GM12892 (cell line): ENCODE measurements at places on chromosomes 2 and 18.
A peak's percentile ranks its signal among the peaks of the same experiment; 100 is the strongest.

DNA sequence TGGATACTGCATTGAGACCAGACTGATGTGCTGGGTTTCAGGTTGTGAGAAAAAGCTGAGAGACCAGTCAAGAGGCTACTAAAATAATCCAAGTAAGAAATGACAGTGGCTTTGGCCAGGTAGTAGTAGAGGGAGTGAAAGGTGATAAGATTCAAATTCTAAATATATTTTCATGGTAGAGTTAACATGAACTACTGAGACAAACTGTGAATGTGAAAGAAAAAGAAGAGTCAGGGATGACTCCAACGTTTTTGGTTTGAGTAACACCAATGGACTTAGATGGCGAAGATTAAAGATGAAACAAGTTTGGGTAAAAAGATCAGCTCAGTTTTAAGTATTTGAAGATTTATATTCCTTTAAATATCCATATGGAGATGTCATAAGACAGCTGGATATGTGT, 209.4 kb downstream of the ZEB2 start:
- no peak for DNase-seq

- no peak for DNase-seq
Measured at GRCh38 chr2:236549165-236549564, 20.5 kb upstream of the ACKR3 start.

DNA sequence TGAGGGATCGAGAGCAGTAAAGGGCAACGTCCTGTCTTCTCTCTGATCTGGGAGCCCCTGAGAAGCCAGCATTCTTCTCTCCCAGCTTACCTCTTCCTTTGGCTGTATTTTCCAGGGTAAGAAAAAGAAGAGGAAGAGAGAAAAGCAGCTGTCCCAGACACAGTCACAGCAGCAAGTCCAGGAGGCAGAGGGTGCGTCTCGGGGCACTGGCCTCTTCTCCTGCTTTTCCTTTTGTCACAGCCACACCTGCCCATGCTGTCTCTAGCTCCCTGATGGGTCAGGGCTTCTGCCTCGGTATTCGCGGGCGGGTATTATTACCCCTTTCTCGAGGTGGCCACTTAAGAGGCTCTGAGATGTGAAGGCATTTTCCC, 20.3 kb downstream of the TGOLN2 start:
- no peak for DNase-seq

- DNase-seq, result no peak
Measured at GRCh38 chr2:65062843-65063825, 6.9 kb downstream of the CEP68 start.

- DNase-seq, result no peak
Measured at GRCh38 chr2:226772389-226773179, 27.0 kb downstream of the IRS1 start.

- no peak for DNase-seq
Measured at GRCh38 chr2:235560345-235560744, 66.5 kb downstream of the AGAP1 start.

- DNase-seq, result peak; percentile 15
Measured at GRCh38 chr2:148876595-148877402, 1.8 kb downstream of the KIF5C start.

DNA sequence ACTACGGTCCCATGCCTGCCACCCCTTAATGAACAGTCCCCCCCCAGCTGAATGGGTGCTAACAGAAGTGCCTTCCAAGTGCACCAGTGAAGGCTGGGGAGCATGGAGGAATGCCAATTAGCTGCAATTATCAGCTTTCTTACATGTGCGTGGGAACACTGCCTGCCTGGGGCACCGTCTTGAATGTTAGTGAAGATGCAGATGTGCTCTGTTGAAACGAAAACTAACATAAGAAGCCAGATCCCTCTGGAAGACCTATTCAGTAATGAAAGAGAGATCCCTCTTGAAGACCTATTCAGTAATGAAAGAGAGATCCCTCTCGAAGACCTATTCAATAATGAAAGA, 154.5 kb downstream of the CLIP4 start:
- no peak for DNase-seq

GRCh38 chr2:144372410-144373080, 147.4 kb downstream of the ZEB2 start:
- DNase-seq, result no peak

DNA sequence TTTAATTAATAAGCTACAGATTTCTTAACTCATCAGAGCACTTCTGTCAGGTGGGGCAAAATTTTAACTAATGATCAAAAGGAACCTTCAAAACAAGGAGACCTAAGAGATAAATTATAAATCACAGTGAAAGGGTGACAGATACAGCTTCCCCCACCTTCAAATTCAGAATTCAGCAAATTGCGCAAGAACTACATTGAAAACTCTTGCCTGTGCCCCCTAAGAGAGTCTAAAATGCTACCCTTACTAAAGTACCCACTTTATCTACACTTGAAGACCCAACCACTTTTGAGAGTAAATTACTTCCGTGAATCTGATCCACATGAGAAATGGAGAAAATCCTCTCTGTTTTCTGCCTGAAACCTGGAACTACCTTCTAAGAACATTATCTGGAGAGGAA, 324.9 kb downstream of the PAX3 start:
- DNase-seq, result no peak

GRCh38 chr2:46568212-46569009, 89.0 kb downstream of the TMEM247 start:
- DNase-seq, result no peak

- DNase-seq, result no peak
Measured at GRCh38 chr18:58581265-58581664, 47.6 kb downstream of the ALPK2 start.

- DNase-seq, result no peak
Measured at GRCh38 chr2:73075477-73076373, 4.2 kb upstream of the SFXN5 start.

DNA sequence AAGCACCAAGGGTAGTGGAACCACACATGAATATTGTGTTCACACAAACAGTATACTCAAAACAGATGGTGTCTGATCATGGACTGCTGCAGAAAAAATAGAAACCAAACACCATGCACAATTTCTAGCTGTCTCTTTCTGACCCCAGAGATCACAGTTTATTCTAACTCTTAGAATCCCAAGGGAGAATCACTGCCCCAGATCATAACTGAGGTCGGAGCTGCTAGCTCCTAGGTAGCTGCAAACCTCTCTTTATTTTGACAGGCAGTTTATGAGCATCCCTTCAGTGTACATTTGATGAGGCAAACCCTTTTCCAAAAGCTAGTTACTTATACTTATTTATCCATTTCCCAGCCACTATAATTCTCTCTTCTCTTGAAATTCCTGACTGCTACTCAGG, 439.1 kb upstream of the HNMT start:
- no peak for DNase-seq

- no peak for DNase-seq
Measured at GRCh38 chr2:235034265-235035118, 82.7 kb downstream of the SH3BP4 start.

- peak; percentile 8 for DNase-seq
Measured at GRCh38 chr2:43387092-43388062, 161.0 kb upstream of the ZFP36L2 start.

DNA sequence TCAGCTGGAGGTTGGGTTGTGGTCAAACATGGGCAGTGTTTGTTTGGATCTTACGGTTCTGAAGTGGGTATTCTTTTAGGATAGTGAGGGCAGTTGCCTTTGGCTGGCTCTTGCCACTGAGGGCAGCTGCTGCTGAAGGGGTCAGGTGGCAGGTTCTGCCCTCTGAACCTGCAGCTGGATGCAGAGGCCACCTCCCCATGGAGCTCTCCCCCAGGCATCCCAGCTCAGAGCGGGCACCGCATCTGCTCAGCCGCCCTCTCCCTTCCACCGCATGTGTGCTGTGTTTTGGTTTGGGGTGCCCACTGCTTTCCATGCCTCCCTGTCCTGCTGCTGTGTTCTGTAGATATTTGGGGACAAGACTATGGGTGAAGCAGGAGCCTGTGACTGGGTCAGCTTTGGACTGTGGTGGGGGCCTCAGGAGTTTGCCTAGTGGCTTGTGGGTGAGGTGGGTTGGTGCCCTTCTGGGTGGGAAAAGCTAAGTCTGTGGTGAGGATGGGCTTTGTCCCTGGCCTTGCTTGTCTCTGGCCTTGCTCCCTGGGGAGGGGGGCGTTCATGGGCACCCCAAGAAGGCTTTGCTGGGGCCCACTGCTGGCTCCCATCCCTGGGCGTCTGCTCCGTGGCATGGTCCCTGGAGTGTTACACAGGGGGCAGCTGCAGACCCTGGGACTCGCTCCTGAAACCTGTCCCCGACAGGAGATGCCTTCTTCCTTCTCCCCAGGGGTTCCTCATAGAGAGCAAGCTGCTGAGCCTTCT, 28.5 kb downstream of the OTOF start:
- DNase-seq, result no peak

GRCh38 chr2:157053876-157054275, 203.6 kb upstream of the GALNT5 start:
- DNase-seq, result no peak
